ENCODE measurements at places on chromosomes 5 and 9.

DNA sequence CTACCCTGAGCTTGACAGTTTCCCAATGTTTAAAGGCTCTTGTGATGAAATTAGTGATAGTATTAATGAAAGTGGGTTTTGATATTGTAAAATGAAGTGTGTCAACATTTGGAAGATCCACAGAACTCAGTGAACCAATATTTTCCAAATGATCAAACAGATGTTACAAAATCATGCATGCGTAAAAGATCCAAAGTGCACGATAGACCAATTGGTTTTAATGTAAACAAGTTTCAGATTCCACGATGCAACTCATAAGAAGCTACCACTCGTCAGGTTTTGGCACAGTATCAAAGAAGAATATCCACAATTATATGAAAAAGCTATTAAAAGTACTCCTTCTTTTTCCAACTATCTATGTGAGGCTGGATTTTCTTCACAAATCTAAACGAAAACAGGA lies 82.3 kb downstream of the SLC38A9 start:
- no peak for DNase-seq

DNA sequence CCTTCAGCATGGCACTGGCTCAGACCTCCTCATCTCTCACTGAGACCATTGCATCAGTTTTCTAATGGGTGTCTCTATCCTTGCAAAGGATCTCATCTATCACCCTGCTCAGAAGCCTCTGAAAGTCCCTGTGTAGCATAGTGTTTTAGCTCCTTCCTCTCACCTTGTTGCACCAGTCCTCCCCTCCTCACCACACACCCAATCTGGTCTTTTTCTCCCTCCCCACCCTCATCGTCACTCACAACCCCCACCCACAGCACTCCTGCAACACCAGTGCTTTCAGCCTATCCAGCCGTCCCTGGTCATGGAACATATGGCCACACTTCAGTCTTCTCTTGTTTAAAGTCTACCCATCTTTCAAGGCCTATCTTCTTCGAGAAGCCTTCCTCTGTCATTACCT lies 74.5 kb downstream of the ANGPTL2 start:
- DNase-seq = no peak

- peak; percentile 10 for DNase-seq
These were observed 567 bp upstream of the SPIN1 start for GRCh38 chr9:88387552-88388202.

- no peak for DNase-seq
These were observed 2.8 kb downstream of the CDH10 start for GRCh38 chr5:24642022-24642421.

GRCh38 chr5:80568251-80568650 lies 1.8 kb downstream of the ANKRD34B start:
- DNase-seq = no peak

- no peak for DNase-seq
These were observed 148.8 kb upstream of the ADAMTSL1 start for GRCh38 chr9:18324928-18325745.

- DNase-seq = no peak
These were observed 73.9 kb upstream of the ANKH start for GRCh38 chr5:14945450-14945849.

All from fibroblast of skin of left quadriceps (primary cell).